Stimulated activated CD4-positive, alpha-beta T cell treated with anti-CD3 and anti-CD28 coated beads, Interleukin-12 subunit alpha, Interleukin-12 subunit beta, amount 100 ng/mL, for 24 hours (primary cell): ENCODE measurements at places on chromosomes 16 and 17.

- no peak for DNase-seq
Observed at GRCh38 chr17:68792042-68792685, 163.0 kb downstream of the ABCA8 start.

- DNase-seq = no peak
Observed at GRCh38 chr16:85424260-85425073, 188.7 kb upstream of the GSE1 start.

GRCh38 chr16:57822856-57823255 lies 20.6 kb upstream of the KIFC3 start:
- no peak for DNase-seq

GRCh38 chr17:58309918-58310259 lies 18.7 kb downstream of the TSPOAP1 start:
- DNase-seq = no peak

- DNase-seq = no peak
Observed at GRCh38 chr17:14341866-14342265, 41.0 kb downstream of the HS3ST3B1 start.

DNA sequence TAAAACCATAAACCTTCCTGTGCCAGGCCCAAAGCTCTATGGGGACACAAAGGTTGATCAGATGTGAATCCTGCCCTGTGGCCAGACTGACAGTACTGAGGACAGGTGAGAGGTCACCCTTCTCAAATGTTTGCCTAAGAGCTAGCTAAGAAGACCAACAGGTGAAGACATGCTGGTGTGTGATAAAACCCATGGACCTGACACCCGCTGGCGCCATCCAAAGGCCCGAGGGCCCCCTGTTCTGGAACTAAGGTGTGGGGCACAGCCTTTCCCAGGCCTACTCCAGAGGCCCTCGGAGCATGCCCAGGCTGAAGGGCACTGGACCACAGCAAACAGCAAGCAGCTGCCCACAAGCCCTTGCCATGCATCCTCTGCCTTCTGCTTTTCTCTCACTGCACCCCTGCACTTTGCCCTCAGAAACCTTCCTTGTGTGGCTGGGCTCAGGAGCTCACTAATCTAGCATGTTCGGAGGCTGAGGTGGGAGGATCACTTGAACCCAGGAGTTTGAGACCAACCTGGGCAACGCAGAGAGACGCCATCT lies 5.2 kb upstream of the CDK3 start:
- no peak for DNase-seq

DNA sequence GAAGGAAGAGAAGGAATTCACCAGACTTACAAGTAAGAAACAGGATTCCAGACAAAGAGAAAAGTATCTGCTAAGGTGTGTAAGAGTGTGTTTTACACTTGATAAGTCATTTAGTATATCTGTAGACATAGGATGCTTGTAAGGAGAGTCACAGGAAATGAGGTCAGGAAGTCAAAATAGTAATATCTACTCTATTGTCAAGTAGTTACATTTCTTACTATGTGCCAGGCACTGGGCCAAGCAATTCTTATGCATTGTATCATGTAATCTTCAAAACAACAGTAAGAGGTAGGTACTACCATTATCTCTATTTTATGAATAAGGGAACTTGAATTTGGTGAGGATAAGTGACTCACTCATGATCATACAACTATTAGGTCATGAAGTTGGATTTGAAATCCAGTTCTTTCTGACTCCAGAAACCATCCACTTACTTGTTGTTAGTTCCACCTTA lies 129.1 kb downstream of the SNX11 start:
- DNase-seq = no peak

GRCh38 chr17:39969375-39969774 lies 6.6 kb downstream of the GSDMA start:
- no peak for DNase-seq

DNA sequence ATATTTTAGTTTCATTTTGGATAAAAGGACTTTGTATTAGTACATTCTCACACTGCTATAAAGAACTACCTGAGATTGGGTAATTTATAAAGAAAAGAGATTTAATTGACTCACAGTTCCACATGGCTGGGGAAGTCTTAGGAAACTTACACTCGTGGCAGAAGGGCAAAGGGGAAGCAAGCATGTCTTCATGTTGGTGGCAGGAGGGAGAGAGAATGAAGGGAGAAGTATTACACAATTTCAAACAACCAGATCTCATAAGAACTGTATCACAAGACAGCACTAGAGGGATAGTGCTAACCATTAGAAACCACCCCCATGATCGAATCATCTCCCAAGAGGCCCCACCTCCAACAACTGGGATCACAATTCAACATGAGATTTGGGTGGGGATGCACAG lies 142.9 kb downstream of the USP31 start:
- no peak for DNase-seq
